ELR (cell line): ENCODE measurements at places on chromosomes 7 and 10.

- DNase-seq: no peak
These were observed 181.8 kb upstream of the PITRM1 start for GRCh38 chr10:3354174-3354900.

GRCh38 chr7:153002572-153002971, 243.0 kb downstream of the ACTR3B start:
- no peak for DNase-seq

GRCh38 chr10:73262105-73262730, 9.8 kb upstream of the MRPS16 start:
- peak; percentile 94 for DNase-seq

DNA sequence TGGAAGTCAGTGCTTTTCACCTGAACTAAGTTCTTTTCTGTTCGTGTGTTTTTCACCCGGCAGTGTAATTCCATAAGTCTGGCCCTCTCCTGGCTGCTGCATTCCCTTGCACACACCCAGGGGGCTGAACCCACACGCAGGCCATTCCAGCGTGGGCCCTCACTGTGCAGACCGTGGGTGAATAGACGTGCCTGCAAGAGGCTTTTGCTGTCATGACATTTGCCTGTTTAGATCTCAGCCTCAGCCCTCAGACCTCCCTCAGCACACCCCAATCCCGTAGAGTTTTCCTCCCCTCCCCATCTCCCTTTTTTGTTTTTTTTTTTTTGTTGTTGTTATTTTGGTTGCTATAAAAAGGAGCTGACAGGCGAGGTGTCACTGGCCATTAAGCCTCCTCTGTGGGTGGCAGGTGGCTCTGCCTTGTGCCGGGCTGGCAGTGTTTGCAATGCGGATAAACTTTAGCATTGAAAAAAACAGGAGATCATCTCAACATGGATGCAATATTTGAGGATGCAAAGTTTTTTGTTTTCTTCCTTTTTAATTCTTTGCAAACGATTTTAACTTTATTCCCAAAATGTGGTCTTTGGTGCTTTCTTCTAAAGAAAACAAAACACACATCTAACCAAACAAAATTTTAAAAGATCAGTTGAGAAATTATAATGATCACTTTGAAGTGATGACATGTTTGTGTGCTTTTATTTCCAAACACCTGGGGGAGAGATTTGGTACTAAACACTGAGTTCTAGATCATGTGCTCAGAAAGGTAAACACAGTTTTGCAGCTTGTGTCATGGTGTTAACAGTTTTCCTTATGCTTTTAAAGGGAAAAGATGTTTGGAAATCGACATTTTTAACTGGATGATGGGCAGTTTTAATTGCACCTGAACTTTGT, 58.8 kb downstream of the WDR37 start:
- no peak for DNase-seq

DNA sequence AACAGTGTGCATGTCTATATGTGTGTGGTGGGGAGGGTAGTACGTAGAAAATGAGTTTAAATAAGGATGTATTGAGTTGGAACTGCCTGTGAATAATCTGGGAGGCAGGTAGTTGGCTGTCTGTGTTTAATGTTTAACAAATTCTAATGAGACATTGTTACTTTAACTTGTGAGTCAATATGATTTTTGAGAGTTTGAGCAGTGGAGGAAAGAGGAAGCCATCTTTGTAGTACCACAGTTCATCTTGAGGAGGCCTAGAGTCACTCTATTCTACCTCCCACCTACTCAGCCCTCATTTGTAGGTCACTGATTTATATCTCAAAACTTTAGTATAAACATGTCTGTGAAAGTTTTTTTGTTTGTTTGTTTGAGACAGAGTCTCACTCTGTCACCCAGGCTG, 129.9 kb upstream of the ITGB1 start:
- no peak for DNase-seq

DNA sequence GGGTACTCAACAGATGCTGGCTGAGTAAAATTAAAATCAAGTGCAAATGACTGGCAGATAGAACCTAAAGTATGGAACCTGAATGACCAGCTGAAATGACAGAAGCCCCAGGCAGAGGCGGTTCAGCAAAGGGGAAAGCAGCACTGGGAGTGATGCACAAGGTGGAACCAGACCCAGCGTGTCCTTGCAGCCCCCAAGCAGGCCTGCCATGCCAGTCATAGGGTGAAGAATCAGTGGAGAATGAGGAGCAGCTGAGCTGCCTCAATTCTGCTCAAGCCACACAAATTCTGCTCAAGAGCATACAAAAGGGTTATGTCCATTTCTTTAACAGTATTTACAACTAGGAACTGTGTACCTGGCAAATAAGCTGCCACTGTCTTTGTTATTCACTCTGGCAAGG, 8.7 kb downstream of the ACTR1A start:
- DNase-seq: no peak

- no peak for DNase-seq
These were observed 623.1 kb downstream of the ACTR3B start for GRCh38 chr7:153382641-153383101.

GRCh38 chr10:3972460-3973301, 187.7 kb upstream of the KLF6 start:
- no peak for DNase-seq

- DNase-seq: no peak
These were observed 77.5 kb upstream of the GTF2I start for GRCh38 chr7:74579800-74580685.
